ENCODE measurements at places on chromosomes 12 and 14.

DNA sequence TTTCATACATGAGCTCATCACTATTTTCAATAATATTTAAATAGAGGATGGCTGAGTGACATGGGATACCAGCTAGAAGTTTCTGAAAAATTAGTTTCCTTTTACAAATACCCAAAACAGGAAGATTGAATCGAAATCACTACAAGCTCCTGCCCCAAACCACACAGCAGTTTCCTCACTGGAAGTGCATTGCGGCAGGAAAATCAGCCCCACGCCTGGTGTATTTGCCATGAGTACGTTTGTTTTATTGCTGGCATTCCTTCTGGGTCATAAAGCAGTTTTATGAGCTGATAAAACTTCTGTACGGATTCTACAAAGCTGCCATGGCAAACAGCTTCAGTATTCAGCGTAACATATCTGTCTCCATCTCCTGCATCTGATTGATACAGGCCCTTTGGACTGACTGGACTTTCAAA, 23.7 kb downstream of the CDC42BPB start:
- no peak for DNase-seq

DNA sequence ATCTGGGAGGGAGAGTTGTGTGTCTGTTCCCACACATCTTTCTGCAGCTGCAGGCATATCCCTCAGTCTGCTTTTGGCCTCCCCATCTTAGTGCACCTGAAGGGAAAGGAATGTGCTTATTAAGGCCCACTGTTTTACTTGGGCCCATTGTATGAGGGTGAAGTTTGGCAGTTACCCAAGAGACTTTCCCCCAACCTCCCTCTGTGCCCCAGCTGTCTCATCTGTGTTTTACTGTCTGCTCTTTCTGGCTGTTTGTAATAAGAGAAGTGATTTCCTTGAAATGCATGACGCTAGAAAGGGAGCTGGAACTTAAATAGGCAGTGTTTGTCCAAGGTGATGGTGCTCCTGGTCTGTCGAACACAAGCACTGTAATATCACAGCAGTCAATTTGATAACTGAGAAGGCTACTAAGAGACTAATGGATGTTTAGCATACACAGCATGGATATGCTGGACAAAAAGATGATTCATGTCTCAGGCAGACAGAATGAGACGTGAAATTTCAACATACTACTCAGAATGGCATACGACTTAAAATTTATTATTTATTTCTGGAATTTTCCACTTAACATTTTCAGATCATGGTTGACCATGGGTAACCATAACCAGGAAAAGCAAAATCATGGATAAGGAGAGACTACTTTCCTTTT, 43.6 kb downstream of the FSCB start:
- DNase-seq, result no peak

- no peak for DNase-seq
Measured at GRCh38 chr14:103721334-103722120, 5.9 kb downstream of the ZFYVE21 start.

DNA sequence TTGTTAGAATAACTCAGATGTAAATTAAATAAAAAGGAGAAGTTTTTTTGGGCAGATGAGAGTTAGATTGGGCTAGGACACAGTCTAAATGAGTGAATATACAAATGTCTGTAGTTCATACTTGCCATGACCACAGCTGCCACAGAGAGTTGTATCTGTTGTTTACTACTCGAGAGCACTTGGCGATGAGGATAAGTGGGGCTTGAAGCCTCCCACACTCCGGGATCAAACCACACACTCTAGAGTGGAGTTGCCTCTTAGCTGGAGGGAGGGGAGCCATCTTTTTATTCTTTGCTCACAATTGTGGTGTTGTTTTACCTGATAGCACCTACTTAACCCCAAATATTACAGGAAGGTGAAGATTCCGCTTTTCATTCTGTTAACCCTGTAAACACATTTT, 27.5 kb downstream of the BEST3 start:
- DNase-seq, result no peak

DNA sequence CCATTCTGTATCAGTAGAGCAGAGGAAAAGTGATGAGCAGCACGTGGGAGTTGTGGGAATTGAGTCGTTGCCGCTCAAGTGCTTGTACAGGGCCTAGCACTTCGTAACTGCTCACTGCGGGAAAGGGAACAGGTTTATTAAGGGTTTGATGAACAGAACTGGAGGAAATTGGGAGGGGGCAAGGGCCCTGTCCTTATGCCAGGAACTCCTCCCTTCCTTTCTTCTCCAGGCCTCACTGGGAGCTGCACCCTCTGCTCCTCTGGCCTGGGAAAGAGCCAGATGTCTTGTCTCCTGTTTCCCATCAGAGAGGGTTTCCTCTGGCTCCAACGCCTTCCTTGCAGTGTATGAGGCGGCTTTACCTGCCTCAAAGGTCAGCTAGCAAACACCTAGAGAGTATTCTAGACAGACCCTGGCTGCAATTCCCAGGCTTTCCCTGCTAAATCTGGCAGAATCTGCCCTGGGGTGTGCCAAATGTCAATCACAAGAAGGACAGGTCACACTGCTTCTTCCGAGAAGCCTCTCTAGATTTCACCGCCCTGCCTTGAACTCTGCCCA, 78.4 kb downstream of the NTF3 start:
- no peak for DNase-seq

DNA sequence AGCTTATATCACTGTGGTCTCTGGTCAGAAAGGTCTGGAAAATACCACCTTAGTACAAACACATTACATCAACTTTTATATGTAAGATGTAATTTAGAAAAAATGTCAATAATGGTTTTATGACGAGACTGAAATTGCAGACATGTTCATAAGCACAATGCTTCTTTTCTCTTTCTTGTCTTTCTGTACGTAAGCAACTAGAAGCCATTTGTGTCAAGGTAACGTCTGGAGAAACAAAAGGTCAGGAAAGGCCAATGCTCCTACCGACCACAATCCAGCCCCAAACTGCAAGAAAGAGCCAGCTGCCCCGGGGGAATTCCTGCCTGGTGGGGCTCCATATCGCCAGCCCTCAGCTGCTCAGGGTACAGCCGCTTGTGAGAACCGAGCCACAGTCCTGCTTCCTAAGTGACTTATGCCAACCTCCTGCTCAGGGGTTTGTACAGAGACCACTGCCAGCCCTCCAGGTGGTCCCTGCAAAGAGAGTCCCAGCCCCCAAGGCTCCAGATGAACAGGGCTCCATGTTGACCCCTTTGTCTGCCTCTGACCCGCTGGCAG, 6.3 kb downstream of the ZNF839 start:
- DNase-seq, result no peak

GRCh38 chr14:49464885-49465284, 121.3 kb downstream of the RPS29 start:
- DNase-seq, result no peak

DNA sequence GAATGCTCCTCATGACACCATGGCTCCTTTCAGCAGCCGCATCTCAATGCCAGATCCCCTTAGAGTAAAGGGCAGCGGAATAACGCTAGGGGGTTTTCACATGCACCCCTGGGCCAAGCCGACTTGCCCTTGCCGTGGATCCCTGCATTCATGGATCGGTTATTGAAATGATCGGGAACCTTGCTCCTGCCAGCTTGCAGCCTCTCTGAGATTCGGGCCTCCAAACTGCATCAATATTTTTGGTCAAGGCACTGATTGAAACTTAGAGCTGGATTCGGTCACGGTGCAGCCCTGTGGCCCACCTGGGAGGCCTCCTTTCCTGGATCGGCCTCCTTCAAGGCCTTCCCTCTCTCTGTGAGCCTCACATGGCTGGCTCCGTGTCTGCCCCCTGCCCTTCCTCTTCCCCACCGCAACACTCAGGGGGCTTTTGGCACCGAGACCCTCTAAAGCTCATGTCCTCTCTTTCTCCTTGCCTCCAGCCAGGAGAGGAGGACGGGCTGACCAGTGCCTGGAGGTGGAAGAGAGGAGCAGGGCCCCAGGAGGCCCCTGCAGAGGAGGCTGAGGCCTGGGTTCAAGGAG, 1.8 kb downstream of the PTPN6 start:
- DNase-seq, result peak; percentile 49

All from CD8-positive, alpha-beta T cell (primary cell).